SJCRH30 (cell line): ENCODE measurements at places on chromosomes 13 and 19. TPM values are rescaled to one million over a fixed set of nuclear protein-coding genes. Genes with fewer than 3 reads are reported as not detected.

IGFL1 gene
- total RNA-seq, result not detected in 2 replicates

MCEMP1 gene
- not detected in 2 replicates for total RNA-seq

ASPDH gene
- total RNA-seq, result not detected in 2 replicates

GAPDHS gene
- not detected in 2 replicates for total RNA-seq

ZNF559 gene
- 26.8 and 30.2 TPM in 2 replicates for total RNA-seq

ZNF442 gene
- total RNA-seq, result 4.7 and 5.4 TPM in 2 replicates

ZNF439 gene
- total RNA-seq, result 15.5 and 16.3 TPM in 2 replicates

DNA sequence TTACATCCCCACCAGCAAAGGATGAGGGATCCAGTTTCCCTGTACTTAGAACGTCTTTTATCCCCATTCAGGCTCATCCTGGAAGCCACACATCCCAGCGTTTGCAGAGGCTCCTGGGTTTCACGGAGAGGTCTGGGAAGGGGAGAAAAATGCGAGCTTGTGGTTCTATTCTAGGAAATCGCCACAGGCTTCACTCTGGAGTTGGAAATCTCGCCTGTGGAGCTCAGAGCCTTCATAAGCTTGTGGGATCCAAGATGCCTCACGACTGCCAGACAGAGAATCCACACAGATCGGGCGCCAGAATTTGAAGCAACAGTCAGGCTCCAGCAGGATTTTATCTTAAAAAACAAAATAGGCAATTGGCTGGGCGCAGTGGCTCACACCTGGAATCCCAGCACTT, 157.9 kb downstream of the PTPRS start:
- H3K27me3 ChIP-seq, result no peaks in the 10 kb centered on the region
- DNase-seq, result no peak
- H3K27ac ChIP-seq, result no peak overlapping the region
- no peak overlapping the region for H3K4me3 ChIP-seq
- no peaks in the 10 kb centered on the region for H3K4me1 ChIP-seq
- H3K36me3 ChIP-seq, result no peaks in the 10 kb centered on the region

DNA sequence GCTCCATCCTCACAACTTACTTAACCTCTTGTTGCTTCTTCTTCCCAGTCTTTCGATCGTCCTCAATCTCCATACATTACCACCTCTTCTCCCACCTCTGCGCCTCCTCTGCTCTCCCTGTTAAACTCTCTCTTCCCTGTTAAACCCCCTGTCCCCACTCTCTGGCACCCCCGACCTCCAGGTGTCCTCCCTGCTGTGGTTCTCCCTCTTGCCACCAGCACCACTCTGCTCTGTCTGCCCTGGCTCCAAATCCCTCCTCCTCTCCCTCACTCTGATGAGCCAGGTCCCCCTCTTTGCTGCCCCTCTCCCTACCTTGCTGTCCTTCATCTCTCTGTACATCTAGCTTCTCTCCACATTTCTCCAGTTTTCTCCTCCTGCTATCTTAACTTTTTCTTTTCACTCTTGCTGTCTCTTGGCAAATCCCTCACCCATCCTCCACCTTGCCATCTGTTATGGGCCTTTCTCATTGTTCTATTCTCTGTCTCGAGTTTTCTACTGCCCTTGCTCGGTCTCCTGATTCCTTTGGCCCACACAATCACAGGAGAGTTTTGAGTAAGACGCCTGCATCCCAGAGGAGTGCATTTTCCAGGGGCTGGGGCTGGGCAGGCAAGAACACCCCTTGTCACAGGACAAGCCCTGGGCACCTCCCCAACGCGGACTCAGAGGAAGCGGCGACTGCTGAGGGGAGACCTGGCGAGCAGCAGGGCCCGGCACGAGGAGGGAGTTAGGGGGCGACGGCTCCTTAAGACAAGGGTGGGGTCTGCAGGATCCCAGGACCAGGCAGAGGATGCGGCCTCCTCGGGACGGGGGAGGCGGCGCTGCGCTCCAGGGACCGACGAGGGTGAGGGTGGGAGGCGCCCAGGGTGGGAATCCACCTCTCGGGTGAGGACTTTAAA, 21.4 kb upstream of the ERVV-1 start:
- no peaks in the 10 kb centered on the region for H3K4me1 ChIP-seq
- H3K36me3 ChIP-seq, result no peaks in the 10 kb centered on the region
- no peak overlapping the region for H3K27ac ChIP-seq
- DNase-seq, result no peak
- no peaks in the 10 kb centered on the region for H3K27me3 ChIP-seq

- no peak overlapping the region for H3K4me3 ChIP-seq
- H3K27ac ChIP-seq, result no peak overlapping the region
- H3K4me1 ChIP-seq, result peaks cover 15% of the 10 kb centered on the region
- DNase-seq, result peak; percentile 86
Observed at GRCh38 chr19:42052241-42052863, 17.7 kb downstream of the GRIK5 start.

- H3K36me3 ChIP-seq, result no peaks in the 10 kb centered on the region
- H3K4me3 ChIP-seq, result no peak overlapping the region
- no peaks in the 10 kb centered on the region for H3K27me3 ChIP-seq
- H3K4me1 ChIP-seq, result no peaks in the 10 kb centered on the region
- DNase-seq, result no peak
Observed at GRCh38 chr19:53892981-53893325, 11.0 kb downstream of the PRKCG start.

DNA sequence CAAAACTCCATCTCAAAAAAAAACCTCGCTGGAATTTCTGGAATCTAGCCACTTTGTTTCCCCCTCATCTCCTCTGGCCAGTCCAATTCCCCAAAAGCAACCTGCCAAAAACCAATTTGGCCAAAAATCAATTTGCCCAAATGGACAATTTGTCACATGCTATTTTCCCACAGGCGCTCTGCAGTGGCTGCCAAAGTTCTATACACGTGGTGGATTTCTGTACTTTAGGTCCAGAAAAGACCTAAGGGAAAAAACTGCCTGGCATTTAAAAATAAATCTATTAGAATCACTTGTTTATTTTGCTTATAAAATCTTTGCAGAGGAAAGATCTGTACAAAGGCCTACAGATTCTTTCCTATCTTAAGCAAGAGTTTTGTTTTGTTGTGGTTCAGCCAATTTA, 79.4 kb downstream of the MAP4K1 start:
- H3K36me3 ChIP-seq, result peaks cover 53% of the 10 kb centered on the region
- no peaks in the 10 kb centered on the region for H3K27me3 ChIP-seq
- no peak overlapping the region for H3K27ac ChIP-seq
- no peaks in the 10 kb centered on the region for H3K4me1 ChIP-seq

DNA sequence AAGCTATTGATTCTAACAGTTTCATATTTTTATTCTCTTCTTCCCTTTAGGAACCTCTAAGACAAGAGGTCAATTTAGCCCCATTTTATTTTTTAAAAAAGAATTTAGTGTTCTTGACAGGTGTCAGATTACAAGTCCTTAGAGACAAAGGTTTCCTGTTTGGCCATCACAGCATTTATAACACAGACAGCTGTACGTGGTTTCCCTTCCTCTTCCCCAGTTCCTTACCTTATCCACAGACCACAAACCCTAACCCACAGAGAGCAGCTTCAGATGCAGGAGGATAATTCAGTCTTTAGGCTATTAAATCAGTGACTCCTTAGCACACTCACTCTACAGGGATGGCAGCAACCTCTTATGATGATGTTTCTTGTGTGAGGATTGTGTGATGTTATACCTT, 1210.1 kb downstream of the DIAPH3 start:
- no peaks in the 10 kb centered on the region for H3K36me3 ChIP-seq
- no peaks in the 10 kb centered on the region for H3K27me3 ChIP-seq
- no peak overlapping the region for H3K4me3 ChIP-seq
- peak; percentile 50 for DNase-seq

GRCh38 chr13:21402586-21403307, 56.4 kb downstream of the ZDHHC20 start:
- no peak overlapping the region for H3K4me3 ChIP-seq
- no peaks in the 10 kb centered on the region for H3K4me1 ChIP-seq
- H3K27me3 ChIP-seq, result no peaks in the 10 kb centered on the region
- DNase-seq, result no peak
- peaks cover 42% of the 10 kb centered on the region for H3K36me3 ChIP-seq

GRCh38 chr13:37716420-37717195, 118.0 kb upstream of the POSTN start:
- no peaks in the 10 kb centered on the region for H3K36me3 ChIP-seq
- no peaks in the 10 kb centered on the region for H3K27me3 ChIP-seq
- H3K4me3 ChIP-seq, result no peak overlapping the region
- 0 out of 2 replicates have a peak, but pooled peaks cover 3% of the 10 kb centered on the region for H3K4me1 ChIP-seq

GRCh38 chr13:32902874-32903273, 113.3 kb upstream of the KL start:
- no peak overlapping the region for H3K27ac ChIP-seq
- no peak overlapping the region for H3K4me3 ChIP-seq
- no peaks in the 10 kb centered on the region for H3K36me3 ChIP-seq
